ENCODE measurements at places on chromosomes 1 and 21.

- no peak for DNase-seq
These were observed 131.9 kb downstream of the BACH1 start for GRCh38 chr21:29430576-29430975.

DNA sequence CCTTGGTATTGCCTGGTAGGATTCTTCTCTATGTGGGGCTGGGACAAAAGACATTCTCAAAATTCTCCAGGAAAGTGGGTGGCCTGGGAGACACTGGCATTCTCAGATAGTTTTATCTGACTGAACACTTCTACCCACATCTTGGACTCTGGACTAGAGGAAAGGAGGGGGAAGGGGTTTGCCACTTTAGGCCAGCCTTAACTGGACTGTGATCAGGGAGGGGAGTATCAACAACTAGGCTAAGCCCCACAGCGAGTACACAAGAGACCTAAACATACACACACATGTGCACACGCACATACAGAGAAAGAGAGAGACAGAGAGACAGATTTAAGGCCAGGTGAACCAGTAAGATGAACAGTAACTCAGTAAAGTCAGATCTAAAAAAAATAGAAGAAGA lies 1.2 kb upstream of the SEMA6C start:
- no peak for DNase-seq

GRCh38 chr1:3443807-3444206 lies 10.7 kb upstream of the ARHGEF16 start:
- DNase-seq = no peak

- DNase-seq = no peak
These were observed 43.7 kb downstream of the OSBPL9 start for GRCh38 chr1:51660580-51660979.

DNA sequence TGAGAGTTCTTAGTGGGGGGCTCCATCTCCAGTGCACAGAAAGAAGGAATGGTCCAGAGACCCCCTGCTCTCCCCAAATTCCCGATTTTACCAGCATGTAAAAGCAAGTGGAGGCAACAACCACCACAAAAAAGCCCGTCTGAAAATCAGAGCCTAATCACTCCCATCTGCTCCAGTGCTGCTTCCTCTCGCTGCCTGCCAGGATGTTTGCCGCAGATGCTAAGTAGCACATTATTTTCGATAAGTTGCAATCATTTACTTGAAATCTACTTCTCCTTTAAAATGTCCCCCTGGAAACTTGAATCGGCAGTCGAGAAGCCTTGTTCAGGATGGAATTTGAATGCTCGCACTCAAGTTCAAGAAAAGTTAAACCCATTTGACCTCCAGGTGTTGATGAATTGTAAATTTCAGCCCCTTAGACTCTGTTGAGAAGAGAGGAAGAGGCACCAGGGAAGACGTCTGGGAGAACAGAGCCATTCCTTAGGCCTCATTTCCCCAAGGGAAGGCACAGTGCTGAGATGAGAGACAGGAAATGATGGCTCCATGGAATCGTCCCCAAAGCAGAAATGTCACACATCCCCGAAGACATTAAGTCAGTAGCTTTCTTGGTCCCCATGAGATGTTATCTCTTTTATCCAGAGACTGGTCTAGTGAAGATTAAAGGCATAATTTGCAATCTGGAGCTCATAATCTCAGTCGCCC lies 221.3 kb downstream of the PBX1 start:
- DNase-seq = no peak

GRCh38 chr1:247646867-247647266 lies 32.7 kb downstream of the OR13G1 start:
- no peak for DNase-seq

GRCh38 chr1:43358121-43358745 lies 548 bp upstream of the CDC20 start:
- DNase-seq = no peak

- no peak for DNase-seq
These were observed 74.1 kb upstream of the CNIH3 start for GRCh38 chr1:224541901-224542630.

GRCh38 chr1:167152192-167152876 lies 58.5 kb downstream of the STYXL2 start:
- DNase-seq = no peak

GRCh38 chr1:5692664-5693063 lies 299.6 kb downstream of the NPHP4 start:
- no peak for DNase-seq

- DNase-seq = no peak
These were observed 187.2 kb upstream of the PTGFR start for GRCh38 chr1:78303620-78304019.

DNA sequence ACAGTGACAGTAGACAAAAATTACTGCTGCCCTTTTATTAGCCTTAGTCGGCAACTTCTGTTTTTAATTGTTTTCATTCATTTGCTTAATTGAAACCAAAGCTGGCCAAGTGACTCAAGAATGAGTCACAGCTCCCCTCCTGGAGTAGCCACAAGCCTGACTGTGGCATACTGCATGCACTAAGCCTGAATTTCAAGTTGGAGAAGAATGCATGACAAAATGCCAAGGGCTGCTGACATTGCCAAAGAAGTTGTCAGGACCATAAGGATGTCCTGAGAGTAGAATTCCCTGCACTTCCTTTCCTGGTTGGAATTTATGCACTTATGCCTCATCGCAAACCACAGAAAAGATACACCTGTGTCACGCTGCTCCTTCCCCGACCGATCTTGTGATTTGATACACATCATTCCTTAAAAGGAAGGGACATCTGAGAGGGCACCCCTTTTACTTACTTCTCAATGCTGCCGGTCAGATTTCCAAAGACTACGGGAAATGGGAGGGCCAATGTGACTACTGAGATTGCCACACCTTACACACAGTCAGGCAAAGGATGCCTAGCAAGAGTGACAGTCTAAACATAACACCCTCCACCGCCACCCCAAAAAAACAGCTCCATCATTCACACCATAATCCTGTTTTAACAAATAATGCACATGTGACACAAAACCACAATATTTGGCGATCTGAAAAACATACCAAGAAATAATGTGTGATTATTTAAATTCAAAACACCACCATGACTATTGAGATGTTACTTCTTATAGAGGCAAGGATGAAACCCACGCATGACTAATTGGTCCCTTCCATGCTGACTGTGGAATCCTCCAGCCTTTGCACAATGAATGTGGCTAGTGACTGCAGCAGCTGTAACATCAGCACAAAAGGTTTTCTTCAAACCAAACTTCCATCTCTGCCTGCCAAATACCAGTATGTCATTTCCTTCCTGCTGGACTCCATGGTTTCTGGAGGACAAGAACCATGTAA lies 28.2 kb downstream of the VAV3 start:
- peak; percentile 39 for DNase-seq

DNA sequence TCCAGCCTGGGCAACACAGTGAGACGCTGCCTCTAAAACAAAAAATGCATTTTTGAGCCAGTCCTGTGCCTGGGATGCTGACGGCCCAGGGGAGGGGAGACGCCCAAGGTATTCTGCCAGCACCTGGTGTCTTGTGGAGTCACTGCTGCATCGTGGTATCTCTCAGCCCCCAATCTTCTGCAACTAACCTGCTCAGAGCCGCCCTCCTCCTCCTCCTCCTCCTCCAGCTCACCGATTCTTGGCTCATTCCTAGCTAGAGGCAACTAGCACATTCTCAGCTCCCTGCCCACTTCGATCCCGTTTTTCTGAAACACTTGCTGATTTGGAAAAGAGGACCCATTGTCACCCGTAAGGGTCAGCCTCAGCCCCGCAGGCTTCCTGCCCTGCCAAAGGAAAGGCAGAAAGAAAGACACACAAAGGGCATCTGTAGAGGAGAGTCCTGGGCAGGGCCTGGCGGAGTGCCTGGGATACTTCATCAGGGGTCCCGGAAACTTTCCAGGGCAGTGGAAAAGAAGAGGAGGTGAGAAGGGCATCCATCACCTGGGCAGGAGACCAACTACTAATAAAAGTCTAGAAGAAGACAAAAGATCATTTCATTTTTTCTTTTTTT lies 20.7 kb downstream of the GPR157 start:
- DNase-seq = no peak

DNA sequence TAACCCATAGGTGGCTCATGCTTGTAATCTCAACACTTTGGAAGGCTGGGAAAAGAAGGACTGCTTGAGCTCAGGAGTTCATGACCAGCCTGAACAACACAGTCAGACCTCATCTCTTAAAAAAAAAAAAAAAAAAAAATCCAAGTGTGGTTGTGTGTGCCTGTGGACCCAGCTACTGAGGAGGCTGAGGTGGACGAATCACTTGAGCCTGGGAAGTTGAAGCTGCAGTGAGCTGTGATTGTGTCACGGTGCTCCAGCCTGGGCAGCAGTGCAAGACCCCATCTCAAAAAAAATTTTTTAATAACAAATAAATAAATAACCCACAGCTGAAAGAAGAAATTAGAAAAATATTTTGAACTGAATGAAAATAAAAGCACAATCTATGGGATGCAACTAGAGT lies 13.8 kb downstream of the INTS7 start:
- DNase-seq = no peak

All from stimulated activated CD4-positive, alpha-beta T cell treated with anti-CD3 and anti-CD28 coated beads, Interleukin-12 subunit alpha, Interleukin-12 subunit beta, amount 100 ng/mL, for 24 hours (primary cell).